Activated naive CD4-positive, alpha-beta T cell treated with anti-CD3 and anti-CD28 coated beads for 36 hours (primary cell): ENCODE measurements at places on chromosomes 3 and 15. TPM values are rescaled to one million over a fixed set of nuclear protein-coding genes. Genes with fewer than 3 reads are reported as not detected.

Gene KBTBD13
- total RNA-seq: not detected

DNA sequence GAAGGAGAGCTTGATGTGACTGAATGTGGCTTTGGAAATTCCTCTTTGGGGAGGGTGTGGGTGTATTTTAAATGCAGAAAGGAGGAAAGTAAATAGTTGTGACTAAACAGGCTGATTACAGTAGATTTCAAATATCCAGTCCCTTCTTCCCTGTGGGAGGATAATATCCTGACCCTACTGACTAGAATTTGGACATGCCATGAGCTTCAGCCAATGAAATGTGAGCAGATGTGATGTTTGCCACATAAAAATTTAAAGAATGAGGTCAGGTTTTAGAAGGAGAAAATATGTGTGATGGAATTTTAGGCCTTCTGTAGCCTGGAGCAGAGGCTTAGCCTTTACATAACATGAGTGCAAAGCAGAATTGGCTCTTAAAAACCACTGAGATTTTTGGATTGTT lies 1218.9 kb downstream of the ROBO2 start:
- no peak for DNase-seq

DNA sequence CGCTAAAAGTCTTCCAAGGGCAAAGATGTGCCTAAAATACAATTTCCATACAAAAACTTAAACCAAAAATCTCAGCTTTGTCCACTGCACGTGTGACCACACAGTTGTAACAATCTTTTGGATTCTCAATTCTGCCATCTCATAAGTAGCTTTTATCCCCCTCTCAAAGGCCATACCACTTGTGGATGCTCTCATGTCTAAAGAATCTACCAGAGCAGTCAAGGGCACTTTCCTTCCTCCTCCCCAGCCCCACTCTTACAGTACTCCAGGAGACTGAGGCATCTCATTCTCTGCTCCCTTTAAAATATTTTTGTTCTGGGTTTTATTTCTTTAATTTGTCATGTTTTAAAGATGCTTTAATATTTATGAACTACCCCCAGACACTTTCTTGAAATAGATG lies 102.3 kb upstream of the PFN2 start:
- DNase-seq: no peak

GRCh38 chr15:33907326-33907725 lies 61.0 kb upstream of the CHRM5 start:
- no peak for DNase-seq
